Fibroblast of skin of scalp (primary cell): ENCODE measurements at places on chromosomes 16 and 17.
A peak's percentile ranks its signal among the peaks of the same experiment; 100 is the strongest.

GRCh38 chr17:80316927-80317705 is 56.5 kb downstream of the RNF213 start:
- DNase-seq = no peak

DNA sequence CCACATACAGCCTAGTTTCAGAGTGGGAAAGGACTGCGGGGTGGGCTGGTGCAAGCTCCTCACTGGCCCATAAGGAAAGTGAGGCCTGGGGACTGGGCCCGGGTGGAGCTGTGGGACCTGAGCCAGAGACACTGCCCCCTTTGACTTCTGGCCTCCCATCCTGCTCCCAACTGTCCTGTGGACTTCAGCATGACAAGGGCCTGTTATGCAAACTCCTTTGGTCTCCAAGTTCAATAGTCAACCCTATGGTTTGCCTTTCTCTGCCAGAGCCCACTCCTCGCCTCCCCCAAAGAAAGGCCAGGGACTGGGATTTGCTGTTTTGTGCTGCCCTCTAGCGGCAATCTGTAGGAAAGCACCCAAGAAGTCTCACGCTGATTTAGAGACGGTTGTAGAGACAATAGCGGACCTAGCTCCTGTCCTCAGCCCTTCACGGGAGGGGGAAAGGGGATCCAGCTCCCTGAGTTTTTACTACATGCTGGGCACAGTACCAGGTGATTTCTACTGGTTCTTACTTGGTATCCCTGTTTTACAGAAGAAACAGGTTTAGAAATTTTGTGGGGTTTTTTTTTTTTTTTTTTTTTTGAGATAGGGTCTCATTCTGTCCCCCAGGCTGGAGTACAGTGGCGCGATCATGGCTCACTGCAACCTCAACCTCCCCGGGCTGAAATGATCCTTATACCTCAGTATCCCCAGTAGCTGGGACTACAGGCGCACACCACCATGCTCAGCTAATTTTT is 1.2 kb upstream of the TLCD3B start:
- peak; percentile 68 for DNase-seq

DNA sequence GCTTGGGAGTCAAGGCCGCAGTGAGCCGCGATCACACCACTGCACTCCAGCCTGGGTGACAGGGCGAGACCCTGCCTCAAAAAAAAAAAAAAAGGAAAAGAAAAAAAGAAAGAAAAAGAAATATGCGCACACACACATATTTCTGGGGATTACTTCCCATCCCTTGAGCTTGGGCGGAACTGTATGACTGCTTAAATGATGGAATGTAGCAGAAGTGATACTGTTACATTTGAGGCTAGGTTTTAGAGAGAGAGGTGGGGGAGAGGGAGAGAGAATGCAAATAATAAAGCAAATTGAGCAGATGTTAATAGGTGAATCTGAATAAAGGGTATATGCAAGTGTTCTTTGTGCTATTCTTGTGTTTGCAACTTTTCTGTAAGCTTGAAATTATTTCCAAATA is 12.0 kb upstream of the USP32 start:
- DNase-seq = no peak

GRCh38 chr16:27245276-27246172 is 23.0 kb downstream of the NSMCE1 start:
- DNase-seq = peak; percentile 72

- DNase-seq = no peak
Measured at GRCh38 chr17:48759288-48759687, 30.7 kb upstream of the HOXB13 start.

- DNase-seq = no peak
Measured at GRCh38 chr16:30136971-30137605, 14.1 kb upstream of the MAPK3 start.

DNA sequence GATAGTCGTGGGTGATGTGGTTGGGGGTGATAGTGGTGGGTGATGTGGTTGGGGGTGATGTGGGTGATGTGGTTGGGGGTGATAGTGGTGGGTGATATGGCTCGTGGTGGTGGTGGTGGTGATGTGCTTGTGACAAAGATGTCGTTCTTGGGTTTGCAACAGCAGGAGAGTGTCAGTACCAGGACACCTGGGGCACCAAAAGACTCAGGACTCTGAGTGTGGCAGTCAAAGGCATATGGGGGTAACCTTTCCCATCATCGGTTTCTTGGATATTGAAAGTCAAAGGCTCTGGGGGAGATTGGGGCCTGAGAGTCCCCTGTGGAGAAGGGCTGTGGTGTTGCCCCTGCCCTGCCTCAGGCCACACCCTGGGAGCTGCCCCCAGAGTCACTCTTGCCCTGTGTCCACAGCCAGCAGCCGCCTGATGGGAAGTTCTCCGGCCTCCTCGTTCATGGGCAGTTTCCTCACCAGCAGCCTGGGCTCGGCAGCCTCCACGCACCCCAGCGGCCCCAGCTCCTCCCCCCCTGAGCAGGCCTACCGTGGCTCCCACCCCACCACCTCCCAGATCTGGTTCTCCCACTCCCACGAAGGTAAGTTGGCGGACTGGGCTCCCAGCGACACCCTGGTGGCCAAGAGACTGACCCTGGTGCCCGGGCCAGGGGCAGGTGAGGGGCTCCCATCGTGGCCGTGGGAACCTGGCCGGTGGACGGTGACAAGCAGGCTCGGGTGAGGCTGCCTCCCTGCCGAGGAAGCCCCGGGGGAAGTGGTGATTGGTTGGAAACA is 31.3 kb downstream of the BAHCC1 start:
- DNase-seq = no peak

DNA sequence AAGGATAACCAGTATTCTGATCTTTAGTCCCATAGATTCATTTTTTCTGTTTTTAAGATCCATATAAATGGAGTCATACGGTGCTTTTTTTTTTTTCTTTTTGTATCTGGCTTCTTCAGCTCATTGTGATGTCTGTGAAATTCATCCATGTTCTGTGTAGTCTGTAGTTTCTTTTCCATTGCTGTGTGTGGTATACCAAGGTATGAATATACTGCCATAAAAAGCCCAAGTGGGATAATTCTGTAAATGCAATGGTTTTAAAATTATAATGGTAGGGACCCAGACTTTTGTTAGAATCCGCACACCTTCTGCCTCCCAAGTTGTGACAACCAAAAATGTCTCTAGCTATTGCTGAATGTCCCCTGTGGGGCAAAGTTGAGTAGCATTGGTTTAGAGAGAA is 7.6 kb downstream of the NUP93 start:
- no peak for DNase-seq

GRCh38 chr17:46940692-46941404 is 17.9 kb downstream of the GOSR2 start:
- peak; percentile 77 for DNase-seq

- DNase-seq = no peak
Measured at GRCh38 chr16:87243478-87243877, 73.7 kb downstream of the C16orf95 start.

DNA sequence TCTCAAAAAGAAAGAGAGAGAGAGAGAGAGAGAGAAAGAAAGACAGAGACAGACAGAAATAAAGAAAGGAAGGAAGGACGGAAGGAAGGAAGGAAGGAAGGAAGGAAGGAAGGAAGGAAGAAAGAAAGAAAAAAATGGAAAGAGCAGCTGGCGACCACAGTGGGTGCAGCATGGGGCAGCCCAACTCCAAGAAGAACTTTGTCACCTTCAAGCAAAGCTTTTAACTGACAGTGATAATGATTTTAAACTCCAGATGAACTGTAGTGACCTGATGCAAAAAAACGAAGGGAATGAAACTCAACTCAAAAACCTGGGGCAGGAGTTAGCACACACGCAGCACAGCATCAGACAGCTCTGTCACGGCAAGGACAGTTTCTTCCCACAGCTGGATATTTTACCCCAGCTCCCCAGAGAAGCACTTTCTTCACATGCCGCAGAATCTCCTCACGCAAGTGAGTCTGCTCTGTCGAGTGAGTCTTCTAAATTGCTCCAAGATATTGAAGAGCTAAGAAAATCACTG is 5.0 kb upstream of the ARHGAP17 start:
- DNase-seq = peak; percentile 57

DNA sequence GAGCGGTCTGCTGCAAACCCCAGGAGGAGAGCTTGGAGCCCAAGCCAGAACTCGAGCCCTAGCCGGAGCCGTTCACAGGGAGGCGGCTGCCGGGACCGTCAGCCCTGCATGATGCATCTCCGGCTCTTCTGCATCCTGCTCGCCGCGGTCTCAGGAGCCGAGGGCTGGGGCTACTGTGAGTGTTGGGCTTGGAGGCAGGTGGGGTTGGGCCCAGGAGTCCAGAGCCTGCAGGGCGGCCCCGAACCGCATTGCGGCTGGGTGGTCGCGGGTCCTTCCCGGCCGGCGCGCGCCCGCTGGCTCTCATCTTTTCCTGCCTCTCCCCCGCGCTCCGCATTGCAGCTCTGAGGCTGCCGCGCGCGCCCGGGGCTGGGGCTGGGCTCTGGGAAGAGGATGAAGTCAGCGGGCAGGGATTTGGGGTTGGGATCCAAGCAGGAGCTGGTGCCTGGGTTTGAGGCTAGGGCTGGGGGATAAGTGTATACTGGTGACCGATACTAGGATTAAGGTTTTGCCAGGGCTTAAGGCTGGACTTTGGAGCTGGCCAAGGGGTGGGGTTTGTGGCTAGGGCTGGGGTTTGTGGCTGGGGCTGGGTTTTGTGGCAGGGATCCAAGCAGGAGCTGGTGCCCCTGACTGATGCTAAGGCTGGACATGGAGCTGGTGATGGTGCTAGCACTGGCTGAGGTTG is 532 bp downstream of the CNTNAP1 start:
- DNase-seq = peak; percentile 55
